Endothelial cell of umbilical vein (primary cell): ENCODE measurements at places on chromosomes 5 and 9. TPM values are rescaled to one million over a fixed set of nuclear protein-coding genes. Genes with fewer than 3 reads are reported as not detected.

EPB41L4A gene
- total RNA-seq = 17.9 and 18.0 TPM in 2 replicates

CARTPT gene
- not detected in 2 replicates for total RNA-seq

PCDHB9 gene
- 0.16 and 0.20 TPM in 2 replicates for total RNA-seq

ISL1 gene
- total RNA-seq = 0.53 and 1.1 TPM in 2 replicates

SPINK4 gene
- not detected in 2 replicates for total RNA-seq

PCDHGA1 gene
- total RNA-seq = 0.22 and 0.30 TPM in 2 replicates

KCNV2 gene
- total RNA-seq = not detected in 2 replicates

HNRNPK gene
- 653 and 663 TPM in 2 replicates for total RNA-seq

SLC6A3 gene
- total RNA-seq = not detected in 2 replicates

CCL28 gene
- total RNA-seq = 0.95 and 1.8 TPM in 2 replicates

F2R gene
- total RNA-seq = 342 and 393 TPM in 2 replicates

MEIKIN gene
- not detected in 2 replicates for total RNA-seq
